ENCODE measurements at places on chromosomes 4 and X.

DNA sequence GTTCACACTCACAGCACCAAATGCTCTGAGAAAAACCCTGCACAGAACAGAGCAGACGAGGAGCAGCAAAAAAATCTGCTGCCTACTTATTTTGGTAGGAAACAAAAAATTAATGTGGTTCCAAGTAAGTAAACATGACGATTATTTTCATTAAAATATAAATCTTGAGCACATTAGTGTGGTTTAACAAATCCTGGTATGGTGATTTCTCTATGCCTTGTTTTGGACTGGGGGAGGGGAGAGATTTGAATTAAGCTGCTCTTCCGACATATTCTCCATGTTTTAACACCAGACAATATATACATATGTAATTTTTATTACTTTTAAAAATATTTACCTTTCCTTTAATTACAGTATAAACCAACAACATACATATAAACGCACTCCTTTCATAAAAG is 1.8 kb downstream of the CAMK2D start:
- no peak for DNase-seq

GRCh38 chr4:54709400-54709799 is 51.6 kb downstream of the KIT start:
- DNase-seq: no peak

GRCh38 chr4:22339491-22339890 is 176.4 kb downstream of the ADGRA3 start:
- no peak for DNase-seq

DNA sequence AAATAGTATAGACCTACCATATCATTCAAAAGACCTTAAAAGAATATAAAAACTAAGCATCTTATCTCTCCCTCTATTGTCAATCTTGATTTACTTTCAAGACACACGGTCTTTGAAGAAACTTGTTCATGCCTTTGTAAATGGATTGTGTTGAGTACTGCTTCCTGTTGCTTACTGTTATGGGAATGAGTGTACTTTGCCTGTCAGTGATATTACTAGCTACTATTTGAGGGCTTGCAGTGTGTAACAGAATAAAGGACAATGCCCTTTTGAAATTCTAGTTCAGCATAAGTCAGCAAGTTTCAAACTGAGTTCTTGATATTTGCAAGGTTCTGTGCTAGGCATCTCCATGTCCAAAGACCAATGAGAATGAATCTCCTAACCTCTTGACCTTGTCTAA is 36.0 kb downstream of the CDKL5 start:
- no peak for DNase-seq

- no peak for DNase-seq
Measured at GRCh38 chr4:43607827-43608461, 715.4 kb downstream of the GRXCR1 start.

DNA sequence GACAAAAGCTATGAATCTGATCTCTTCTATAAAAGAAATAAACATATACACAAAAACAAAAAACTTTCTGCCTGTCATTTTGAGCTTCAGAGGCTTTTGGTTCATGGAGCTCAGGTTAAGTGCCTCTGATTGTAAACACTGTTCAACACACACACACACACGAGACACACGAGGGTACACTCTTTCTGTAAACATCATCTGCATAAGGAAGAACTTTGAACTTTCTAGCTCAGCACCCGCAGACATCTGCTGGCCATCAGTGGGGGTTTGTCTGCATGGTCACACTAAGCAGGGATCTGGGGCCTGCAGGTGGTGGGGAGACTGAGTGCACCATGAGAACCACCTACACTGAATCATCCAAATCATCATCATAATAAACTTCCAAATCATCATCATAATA is 54.9 kb downstream of the STX18 start:
- no peak for DNase-seq

GRCh38 chr4:68732653-68733466 is 62.4 kb upstream of the UGT2B15 start:
- no peak for DNase-seq

DNA sequence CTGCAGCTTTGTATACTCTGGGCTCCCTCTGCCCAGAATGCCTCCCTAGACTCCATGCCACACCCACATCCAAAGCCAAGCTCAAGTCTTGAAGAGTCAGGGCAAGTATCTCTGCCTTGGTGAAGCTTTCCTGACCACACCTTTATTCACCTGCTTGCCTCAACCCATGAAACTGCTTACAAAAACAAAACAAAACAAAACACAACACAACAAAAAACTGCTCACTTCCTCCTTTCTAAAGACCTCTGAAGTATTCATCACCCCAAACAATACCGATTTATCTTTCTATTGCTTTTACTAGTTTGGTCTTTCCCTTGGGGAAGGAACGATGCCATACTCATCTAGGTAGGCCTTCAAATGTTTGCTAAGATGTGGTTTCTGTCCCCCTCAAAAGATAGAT is 45.0 kb downstream of the TMEM165 start:
- no peak for DNase-seq

GRCh38 chrX:14291666-14292500 is 237.5 kb upstream of the GLRA2 start:
- DNase-seq: no peak

DNA sequence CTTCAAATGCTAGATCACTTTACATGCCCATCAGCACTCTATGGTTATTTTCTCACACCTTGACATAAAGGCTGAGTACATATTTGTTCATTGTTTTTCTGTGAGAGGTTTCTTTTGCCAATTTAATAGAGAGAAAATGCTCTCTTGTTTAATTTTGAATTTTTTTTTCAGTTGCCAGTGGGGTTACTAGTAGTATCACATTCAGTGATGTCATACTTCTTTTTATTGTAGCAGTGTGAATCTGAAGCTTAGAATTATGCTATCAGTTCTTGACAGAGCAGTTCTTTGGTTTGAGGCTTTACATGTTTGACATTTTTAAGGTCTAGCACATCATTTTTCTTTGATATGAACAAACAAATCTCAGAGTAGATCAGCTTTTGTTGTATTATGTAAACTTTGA is 185.4 kb downstream of the NWD2 start:
- DNase-seq: no peak

DNA sequence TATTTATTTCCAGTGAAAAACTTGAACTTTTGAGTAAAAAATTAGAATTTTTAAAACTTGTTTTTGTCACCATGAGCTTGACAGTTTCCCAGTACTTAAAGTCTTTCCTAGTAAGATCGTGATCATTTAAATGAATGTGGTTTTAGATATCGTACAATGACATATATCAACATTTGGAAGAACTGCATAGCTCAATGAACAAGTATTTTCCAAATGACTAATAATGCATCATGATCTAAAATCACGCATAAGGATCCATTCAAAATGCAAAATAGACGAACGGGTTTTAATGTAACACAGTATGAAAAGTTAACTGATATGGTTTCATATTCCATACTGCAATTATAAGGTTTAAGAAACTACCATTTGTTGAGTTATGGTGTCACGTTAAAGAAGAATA is 4.1 kb upstream of the NDNF start:
- DNase-seq: no peak

- no peak for DNase-seq
Measured at GRCh38 chr4:148676344-148676743, 234.1 kb upstream of the NR3C2 start.

DNA sequence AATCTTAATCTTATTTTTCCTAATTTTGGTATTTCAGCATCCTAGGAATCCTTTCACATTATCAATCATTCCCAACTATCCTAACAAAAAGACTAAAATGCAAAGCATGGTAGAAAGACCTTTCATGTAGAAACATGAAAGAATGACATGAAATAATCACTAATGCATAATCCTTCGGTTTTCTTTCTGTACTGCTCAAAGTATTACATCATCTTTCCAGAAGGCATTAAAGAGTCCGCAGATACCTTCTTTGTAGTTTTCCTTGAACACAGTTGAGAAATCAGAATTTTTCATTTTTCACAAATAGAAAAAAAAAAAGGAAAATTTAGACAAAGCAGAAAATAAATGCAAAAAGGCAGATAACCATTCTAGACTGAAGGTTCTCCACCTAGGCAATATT is 11.5 kb downstream of the RCHY1 start:
- DNase-seq: no peak

GRCh38 chr4:48109413-48110263 is 24.4 kb downstream of the TXK start:
- no peak for DNase-seq

DNA sequence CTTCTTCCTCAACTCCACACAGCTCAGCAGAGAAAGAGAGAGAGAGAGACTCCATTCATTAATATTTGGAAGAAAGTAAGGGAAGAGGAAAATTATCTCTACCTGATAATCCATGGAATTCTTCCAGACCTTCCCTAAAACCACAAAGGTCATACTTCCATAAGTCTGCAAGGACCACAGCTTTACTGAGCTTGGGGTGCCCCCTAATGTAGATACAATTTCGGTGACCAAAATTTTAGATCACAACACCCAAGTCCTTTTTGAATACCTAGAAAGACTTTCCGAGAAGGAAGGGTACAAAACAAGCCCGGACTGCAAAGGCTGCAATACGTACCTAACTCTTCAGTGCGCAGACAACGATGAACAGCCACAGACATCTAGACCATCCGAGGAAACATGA is 523.9 kb downstream of the GLUD2 start:
- DNase-seq: no peak

DNA sequence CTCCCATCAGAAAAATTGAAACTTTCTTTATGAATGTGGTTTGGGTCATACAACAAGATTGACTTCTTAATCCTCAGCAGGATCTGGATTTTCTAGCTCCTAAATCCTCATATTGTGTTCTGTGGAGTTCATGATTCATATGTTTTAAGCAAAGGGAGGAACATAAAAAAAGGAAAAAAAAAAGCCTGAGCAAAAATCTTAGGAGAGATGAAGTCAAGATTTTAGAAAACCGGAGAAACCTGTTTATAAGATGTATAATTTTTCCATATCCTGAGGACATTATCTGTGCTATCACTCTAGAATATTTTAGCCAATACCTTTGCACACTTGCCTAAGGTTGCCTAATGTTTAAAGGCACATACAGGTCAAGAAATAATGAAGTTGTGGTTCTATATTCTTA is 7.0 kb upstream of the EREG start:
- no peak for DNase-seq

DNA sequence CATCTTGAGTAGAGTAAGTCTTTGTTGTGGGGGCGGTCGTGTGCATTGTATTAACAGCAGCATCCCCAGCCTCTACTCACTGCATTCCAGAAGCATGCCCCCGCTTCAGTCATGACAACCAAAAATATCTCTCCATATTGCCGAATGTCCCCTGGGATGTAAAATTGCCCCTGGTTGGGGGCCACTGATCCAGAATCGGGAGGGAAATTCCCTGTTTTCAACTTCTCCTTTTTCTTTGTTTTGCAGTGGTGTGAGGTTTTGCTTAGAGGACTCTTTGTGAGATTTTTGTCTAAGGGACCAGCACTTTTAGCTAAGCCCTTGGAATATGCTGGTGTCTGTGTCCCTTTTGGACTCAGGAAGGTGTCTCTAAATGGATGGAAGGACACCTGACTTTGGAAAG is 3.0 kb upstream of the IL13RA1 start:
- DNase-seq: no peak

GRCh38 chr4:80073473-80074008 is 512 bp upstream of the ANTXR2 start:
- DNase-seq: no peak

DNA sequence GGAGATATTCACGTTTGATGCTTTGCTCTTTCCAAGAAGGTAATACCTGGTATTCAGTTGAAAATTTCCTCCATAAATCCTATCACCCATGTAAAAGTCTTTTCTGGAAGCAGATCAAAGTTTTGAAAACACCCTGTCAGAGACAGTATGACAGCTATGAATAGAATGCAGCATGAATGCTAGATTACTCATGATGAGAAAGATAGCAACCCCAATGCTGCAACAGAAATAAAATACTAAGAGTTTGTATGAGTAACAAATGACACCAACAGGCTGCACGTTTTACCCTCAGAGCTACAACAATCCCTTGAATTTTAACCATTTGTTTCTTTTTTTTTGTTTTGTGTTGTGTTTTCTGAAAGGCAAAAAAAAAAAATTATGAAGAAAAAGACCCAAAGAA is 108.6 kb downstream of the ARHGAP6 start:
- DNase-seq: no peak

DNA sequence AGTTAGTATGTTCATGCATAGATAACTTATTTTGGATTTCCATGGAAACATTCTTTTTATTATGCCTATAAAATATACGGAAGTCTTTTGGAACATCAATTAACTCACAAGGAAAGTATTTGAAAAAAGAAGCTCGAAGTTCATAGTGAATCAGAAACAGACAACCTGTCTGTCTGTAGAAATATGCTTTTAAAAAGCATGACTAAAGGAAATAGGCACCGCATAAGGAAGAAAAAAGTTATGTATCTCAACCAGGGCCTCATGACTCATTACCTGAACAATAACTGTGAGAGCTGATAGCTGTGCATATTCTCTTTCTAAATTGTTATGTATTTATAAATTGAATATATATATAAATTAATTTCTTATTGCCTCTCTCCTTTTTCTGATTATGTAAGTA is 324.1 kb downstream of the TLL1 start:
- no peak for DNase-seq

DNA sequence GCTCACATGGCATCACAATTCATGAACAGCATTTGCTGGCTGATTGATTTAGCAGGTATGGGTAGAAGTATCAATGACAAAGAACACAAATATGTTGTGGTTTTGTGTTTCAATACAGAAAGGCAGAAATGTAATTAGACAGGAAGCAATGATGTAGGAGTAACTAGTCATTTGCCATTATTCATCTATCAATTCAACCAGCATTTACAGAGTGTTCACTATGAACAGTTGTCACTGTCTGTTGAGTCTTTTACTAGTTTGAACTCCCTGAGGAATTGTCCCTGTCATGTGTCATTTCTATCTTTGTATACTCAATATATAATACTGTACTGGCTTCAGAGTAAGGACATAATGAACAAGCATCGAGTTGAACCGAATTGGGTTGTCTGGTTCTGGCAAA is 51.5 kb upstream of the ARHGAP24 start:
- no peak for DNase-seq

- DNase-seq: no peak
Measured at GRCh38 chrX:18545771-18546170, 120.4 kb downstream of the CDKL5 start.

DNA sequence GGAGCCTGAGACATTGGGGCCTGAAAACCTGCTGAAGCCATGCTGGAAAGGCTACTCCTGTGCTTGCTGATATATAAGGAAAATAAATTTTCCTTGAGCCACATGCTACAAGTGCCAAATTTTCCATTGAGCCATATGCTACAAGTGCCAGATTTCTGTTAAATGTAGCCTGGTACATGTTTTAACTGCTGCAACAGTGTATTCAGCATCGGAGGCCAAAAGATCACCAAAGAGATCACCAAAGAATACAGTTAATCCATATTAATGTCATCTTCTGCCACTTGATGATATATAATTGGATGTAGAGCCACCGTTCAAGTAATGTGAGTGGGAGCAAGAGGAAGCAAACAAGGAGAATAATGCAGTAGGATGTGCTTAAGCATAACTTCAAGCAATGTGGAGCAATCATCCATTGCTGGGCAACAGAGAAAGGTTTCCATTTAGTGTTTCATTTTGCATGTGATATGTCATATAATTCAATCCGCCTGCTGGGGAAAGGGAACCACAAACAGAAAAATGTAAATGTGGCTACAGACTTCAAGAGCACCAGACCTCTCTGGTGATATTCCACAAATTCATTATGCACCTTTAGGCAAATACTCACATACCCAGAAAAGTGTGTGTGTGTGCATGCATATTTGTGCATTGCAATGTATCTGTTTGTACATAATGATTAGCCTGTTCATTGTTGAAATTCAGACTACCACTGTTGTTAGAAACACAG is 295.9 kb downstream of the KCNIP4 start:
- no peak for DNase-seq

- no peak for DNase-seq
Measured at GRCh38 chr4:72953571-72953970, 115.9 kb downstream of the COX18 start.
